ENCODE measurements at places on chromosomes 2 and 18. TPM values are rescaled to one million over a fixed set of nuclear protein-coding genes. Genes with fewer than 3 reads are reported as not detected.

Gene C1QL2
- total RNA-seq: not detected

Gene PAX3
- not detected for total RNA-seq

Gene LOXHD1
- total RNA-seq: not detected

Gene VPS4B
- total RNA-seq: 120 TPM

Gene RUFY4
- not detected for total RNA-seq

Gene MYCN
- total RNA-seq: not detected

Gene DOK6
- not detected for total RNA-seq

Gene HK2
- 175 TPM for total RNA-seq

Gene RIT2
- total RNA-seq: not detected

Gene SATB2
- 1.6 TPM for total RNA-seq

Gene CYTIP
- total RNA-seq: not detected

Gene CXCR1
- not detected for total RNA-seq

Gene TMEM17
- 1.1 TPM for total RNA-seq

Gene BMP10
- total RNA-seq: not detected

Gene TNFAIP6
- 2.6 TPM for total RNA-seq

Gene ZC3H6
- total RNA-seq: 5.6 TPM

Gene ZNF385B
- not detected for total RNA-seq

Gene CASP8
- total RNA-seq: 20.9 TPM

Gene CRYGC
- total RNA-seq: not detected

Gene RAB17
- total RNA-seq: 2.4 TPM

Gene USP14
- 22.3 TPM for total RNA-seq

Gene NAT8
- not detected for total RNA-seq

Gene CCDC141
- total RNA-seq: not detected

Gene ZEB2
- total RNA-seq: 0.26 TPM

Gene SPTBN1
- 339 TPM for total RNA-seq

Gene EMILIN1
- under 0.01 TPM for total RNA-seq

Gene ATP8B1
- total RNA-seq: 20.8 TPM

Gene RNU2-63P
- 26.9 TPM for total RNA-seq

Gene ASIC4
- 0.53 TPM for total RNA-seq

Gene SRD5A2
- under 0.01 TPM for total RNA-seq

Gene NFATC1
- 1.7 TPM for total RNA-seq

Gene ALMS1
- 7.4 TPM for total RNA-seq

Gene SLC9A4
- 0.13 TPM for total RNA-seq

Gene CD8B2
- not detected for total RNA-seq

Gene KCNE4
- 0.26 TPM for total RNA-seq

Gene GCG
- total RNA-seq: not detected

Gene SPC25
- 0.13 TPM for total RNA-seq

Gene ZAP70
- not detected for total RNA-seq

Gene MYO7B
- not detected for total RNA-seq

Gene SH2D6
- total RNA-seq: not detected

Gene UPP2
- total RNA-seq: not detected

Gene OTOS
- total RNA-seq: not detected

Gene MEP1B
- total RNA-seq: not detected

Gene SMAD2
- total RNA-seq: 76.6 TPM
